ENCODE measurements at places on chromosomes 4 and X.

GRCh38 chr4:8176547-8177399, 18.2 kb upstream of the ABLIM2 start:
- peak; percentile 19 for DNase-seq

- DNase-seq = no peak
These were observed 2.2 kb downstream of the TMEM47 start for GRCh38 chrX:34654696-34655490.

DNA sequence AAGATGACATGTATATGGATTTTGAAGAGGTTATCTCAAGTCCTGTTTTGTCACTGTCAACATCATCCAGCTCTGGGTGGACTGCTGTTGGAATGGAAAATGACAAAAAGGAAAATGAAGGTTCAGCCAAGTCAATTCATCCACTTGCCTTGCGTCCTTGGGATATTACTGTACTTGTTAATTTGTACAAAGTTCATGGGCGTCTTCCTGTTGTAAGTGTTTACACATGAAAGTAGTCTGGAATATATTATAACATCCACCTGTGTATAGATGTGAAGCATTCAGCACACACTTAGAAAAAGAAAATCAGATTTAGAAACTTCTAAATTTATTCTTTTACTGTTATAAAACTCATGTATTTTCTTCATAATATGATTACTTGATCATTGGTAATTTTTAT, 67.2 kb downstream of the BLTP1 start:
- DNase-seq = no peak

DNA sequence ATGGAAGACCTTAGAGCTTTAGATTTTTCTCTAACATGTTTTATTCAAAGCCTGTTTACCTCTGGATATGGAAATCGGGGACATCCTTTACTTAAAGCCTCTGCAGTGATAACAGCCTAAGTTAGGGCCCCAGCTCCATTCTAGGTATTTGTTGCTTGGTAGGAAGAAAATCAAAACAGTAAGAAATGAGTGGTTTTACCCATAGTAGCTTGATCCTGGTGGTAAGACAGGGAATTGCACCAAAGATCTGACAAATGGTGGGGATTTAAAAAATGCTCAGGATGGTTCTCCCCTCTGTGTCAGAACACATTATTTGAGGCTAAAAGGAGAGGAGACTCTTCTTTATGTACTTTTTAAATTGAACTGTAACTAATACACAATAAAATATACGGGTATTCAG, 52.4 kb downstream of the AFF2 start:
- no peak for DNase-seq

DNA sequence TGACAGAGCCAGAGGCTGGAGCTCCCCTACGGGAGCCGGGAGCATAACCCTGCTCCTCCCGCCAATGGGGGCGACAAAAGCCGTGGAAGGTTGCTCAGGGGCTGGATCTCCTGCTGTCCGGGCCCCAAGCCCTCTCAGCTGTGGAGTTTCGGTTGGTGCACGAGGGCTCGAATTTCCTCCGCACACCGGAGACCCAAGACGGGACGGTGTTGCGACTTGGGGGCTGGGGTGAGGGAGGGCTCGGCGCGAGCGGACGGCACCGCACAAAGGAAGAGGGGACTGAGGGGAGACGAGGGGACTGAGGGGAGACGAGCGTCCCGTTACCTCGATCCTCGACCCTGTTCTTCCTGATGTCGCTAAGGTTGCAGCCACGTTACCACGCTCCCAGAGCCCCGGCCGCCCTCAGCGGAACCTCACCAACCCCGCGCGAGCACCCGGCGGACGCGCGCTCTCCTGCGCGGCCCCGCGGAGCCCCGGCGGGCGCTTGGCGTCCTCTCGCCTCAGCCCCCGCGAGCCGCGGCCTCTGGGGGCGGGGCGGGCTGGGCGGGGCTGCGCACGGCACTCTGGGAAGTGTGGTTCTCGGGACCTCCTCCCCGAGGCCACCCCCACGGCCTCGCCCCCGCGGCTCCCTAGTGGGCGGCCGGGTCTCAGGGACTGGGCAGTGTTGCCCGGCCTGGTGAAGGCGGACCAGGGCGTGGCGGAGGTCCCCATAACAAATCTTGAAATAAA, at the start of gene KLHL8:
Gene KLHL8 (minus strand): TSS at position 525 of the 729 bp plus-strand sequence. CDS start 25,079 bp downstream, outside the sequence.
- DNase-seq = peak; percentile 62

- DNase-seq = no peak
These were observed 18.1 kb upstream of the ATOH1 start for GRCh38 chr4:93810340-93810992.

DNA sequence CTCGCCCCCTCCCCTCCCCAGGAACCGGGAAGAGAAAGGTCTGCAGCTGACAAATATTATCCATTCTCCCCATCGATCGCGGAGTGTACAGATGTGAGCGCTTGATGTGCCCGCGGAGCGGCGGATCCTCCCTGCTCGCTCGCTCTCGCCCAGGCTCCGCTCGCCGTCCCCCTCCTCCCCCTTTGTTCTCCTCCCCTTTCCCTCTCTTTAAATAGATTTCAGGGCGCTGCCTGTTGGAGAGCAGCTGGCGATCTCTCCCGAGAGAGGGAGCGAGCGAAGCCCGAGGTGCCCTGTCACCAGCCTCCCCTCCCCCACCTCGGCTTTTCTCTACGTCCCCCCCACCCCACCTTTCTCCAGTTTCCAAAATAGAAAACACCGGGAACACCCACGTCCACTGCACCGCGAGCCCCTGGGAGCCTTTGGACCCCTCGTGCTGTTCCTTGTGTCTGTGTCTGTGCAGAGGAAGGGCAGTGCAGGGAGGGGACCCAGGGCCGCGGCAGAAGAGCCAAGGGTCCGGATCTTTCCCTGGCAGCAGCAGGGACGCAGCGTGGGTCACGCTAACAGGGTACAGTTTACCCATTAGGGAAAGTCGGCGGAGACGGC, 56.6 kb upstream of the BCOR start:
- DNase-seq = peak; percentile 50

DNA sequence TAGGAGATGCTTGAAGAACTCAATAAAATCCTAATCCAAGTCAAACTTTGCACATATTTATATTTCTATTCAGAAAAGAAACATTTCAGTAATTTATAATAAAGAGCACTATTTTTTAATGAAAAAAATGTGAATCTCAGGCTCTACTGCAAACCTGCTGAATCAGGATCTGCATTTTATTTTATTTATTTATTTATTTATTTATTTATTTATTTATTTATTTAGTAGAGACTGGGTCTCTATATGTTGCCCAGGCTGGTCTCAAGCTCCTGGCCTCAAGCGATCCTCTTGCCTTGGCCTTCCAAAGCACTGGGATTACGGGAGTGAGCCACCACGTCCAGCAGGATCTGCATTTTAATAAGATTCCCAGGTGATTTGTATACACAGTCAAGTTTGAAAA, 16.0 kb downstream of the SUPT20HL1 start:
- DNase-seq = no peak

DNA sequence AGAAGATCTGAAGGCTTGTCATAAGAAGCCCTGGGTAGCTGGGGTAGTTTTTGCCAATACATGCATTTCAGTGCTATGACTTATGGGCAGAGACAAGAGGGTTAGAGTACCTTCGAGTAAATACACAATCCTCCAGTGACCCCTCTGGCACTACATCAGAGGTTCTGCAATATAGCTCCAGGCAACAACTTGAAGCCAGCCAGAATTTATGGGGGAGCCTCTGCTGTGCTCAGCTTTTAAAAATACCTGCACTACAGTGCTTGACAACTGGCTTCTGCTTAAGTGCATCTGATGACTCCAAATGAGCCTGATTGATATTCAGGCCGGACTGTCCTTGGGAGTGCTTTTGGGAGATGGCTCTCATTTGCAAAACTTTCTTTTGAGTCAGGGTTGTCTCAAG, 44.9 kb upstream of the SMAD1 start:
- no peak for DNase-seq

GRCh38 chr4:140018931-140019618, 134.9 kb downstream of the MAML3 start:
- DNase-seq = peak; percentile 65

- no peak for DNase-seq
These were observed at the start of gene HTR2C for GRCh38 chrX:114583646-114584374. TSS of gene HTR2C (plus strand) at chrX:114584086. CDS start at chrX:114726937, 142,851 bp downstream.

GRCh38 chr4:98661371-98662054, 3.1 kb upstream of the TSPAN5 start:
- no peak for DNase-seq

GRCh38 chrX:97211070-97211469, 327.4 kb downstream of the RPA4 start:
- DNase-seq = no peak

DNA sequence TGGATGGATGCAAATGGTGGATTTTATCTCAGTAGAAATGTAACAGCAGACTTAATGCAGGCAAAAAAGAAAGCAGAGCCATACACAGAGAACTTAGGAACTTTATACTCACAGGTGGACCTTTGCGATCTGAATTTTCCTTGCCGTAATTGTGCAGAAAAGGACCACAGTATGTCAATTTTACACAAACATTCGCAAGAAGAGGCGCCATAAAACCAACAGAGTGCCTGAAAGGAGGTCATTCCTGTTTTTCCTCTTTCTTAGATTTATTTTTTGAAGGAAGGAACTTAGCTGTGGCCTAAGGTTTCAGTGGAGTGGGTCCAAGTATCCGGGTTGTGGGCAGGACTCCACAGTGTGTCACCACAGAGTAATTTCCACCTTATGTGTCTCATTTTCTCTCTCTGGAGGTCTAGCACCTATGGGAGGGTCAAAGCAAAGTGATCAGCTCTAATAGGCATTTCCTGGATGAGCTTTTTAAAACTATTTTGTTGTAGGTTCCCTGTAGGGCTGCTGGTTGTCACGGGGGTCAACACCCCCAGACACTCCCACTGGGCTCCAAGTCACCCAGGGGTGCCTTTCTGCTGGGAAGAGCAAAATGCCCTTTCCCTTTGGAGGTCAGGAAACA, 24.7 kb upstream of the PBDC1 start:
- DNase-seq = no peak

DNA sequence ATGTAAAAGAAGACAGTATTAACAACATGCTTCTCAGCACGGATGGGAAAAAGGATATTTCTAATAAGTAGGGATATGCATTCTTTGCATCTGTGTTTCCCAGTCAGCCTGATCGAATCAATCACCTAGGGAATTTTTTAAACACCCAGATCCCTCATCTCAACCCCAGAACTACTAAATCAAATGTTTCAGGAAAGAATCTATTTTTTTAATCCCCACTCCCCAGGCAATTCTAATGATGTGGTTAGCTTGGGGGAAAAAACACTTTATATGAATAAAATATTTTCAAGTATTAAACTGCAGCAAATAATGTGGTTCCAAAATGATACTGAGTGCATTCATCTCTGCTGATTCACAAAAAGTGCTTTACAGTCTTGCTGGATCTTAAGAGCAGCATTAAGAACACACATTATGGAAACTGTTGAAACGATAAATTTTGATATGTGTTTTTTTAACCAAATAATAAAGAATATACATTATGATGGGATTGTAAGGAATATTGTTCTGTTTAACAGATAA, 68.7 kb upstream of the GUCY1A1 start:
- DNase-seq = no peak

GRCh38 chr4:79273915-79274314, 51.9 kb downstream of the NAA11 start:
- no peak for DNase-seq

GRCh38 chr4:164304101-164304639, 449.8 kb upstream of the SMIM31 start:
- no peak for DNase-seq

- DNase-seq = no peak
These were observed 348.0 kb upstream of the POU3F4 start for GRCh38 chrX:83160096-83160495.

- DNase-seq = no peak
These were observed 1343.8 kb upstream of the IGFBP7 start for GRCh38 chr4:58453956-58454355.

- DNase-seq = no peak
These were observed 212.6 kb upstream of the LCORL start for GRCh38 chr4:18234108-18234507.

GRCh38 chr4:159266981-159267868, 164.3 kb downstream of the RAPGEF2 start:
- DNase-seq = no peak

- DNase-seq = no peak
These were observed 15.0 kb downstream of the IDS start for GRCh38 chrX:149490100-149490499.

DNA sequence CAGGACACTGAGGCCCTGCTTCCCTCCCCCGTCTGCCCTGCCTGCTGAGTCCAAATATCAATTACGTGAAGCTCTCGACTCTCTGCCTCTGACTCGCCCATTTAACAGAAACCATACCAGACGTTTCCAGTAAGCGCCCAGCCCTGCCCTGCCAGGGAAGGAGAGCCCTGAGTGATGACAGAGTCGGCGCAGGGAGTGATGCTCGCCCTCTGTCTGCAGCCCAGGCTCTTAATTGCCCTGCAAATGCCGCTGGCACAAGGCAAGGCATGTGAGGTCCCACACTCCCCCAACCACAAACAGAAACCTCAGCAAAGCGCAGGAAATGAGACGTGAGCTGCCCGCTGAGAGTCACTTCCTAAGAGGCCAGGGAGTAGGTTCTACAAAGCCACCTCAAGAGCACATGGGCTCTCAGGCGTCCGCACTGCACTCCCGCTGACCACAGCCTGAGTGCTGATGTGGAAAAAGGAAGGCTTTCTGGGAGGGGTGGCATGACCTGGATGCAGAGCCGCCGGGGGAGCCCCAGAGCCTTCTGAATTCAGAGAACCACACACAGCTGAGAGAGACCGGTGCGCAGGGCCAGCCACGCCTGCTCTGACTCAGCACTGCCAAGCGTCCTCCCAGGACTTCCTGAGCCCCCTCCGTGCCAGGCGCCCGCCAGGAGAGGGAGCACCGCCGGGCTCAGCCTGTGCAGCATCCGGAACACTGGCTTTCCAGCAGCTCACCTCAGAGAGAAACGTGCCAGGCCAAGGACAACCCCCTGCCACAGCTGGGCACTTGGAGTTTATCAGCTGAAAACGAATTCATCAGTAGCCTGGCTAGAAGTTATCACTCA, 5.3 kb downstream of the ZFYVE28 start:
- DNase-seq = peak; percentile 76

GRCh38 chrX:112058255-112058654, 24.3 kb downstream of the TRPC5 start:
- DNase-seq = no peak

DNA sequence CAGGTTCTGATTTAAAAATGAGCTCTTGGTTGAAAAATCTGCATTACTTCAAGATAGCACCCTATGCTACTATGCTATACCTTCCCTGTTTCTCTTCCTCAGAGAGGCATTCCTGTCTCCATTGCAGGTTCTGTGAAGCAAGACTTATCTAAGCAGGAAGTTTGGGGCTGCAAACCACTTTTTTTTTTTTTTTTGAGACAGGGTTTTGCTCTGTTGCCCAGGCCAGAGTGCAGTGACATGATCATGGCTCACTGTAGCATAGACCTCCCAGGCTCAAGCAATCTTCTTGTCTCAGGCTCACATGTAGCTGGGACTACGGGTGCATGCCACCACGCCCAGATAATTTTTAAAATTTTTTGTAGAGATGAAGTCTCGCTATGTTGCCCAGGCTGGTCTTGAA, 4.0 kb upstream of the CCNG2 start:
- DNase-seq = no peak

GRCh38 chr4:154838155-154838554, 57.1 kb downstream of the RBM46 start:
- DNase-seq = no peak

GRCh38 chrX:47723689-47724088, 64.7 kb upstream of the UXT start:
- DNase-seq = no peak
